ENCODE measurements at places on chromosomes 16 and 17. TPM values are rescaled to one million over a fixed set of nuclear protein-coding genes. Genes with fewer than 3 reads are reported as not detected.

TEX14 gene
- total RNA-seq = 0.30 TPM

DNA sequence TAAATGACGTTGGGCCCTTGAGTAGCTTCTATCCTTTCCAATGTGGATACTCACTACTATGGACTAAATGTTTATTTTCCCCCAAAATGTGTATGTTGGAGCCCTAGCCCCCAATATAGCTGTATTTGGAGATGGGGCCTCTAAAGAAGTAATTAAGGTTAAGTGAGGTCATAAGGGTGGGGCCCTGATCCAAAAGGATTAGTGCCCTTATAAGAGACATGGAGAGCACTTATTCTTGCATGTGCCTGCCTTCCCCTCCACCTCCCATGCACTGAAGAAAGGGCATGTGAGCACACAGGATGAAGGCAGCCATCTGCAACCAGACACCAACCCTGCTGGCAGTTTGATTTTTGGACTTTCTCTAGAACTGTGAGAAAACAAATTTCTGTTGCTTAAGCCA is 115.7 kb upstream of the MED13 start:
- H3K27me3 ChIP-seq = no peaks in the 10 kb centered on the region
- H3K27ac ChIP-seq = no peak overlapping the region
- DNase-seq = no peak
- no peaks in the 10 kb centered on the region for H3K36me3 ChIP-seq
- H3K4me3 ChIP-seq = no peak overlapping the region
- no peaks in the 10 kb centered on the region for H3K4me1 ChIP-seq

DNA sequence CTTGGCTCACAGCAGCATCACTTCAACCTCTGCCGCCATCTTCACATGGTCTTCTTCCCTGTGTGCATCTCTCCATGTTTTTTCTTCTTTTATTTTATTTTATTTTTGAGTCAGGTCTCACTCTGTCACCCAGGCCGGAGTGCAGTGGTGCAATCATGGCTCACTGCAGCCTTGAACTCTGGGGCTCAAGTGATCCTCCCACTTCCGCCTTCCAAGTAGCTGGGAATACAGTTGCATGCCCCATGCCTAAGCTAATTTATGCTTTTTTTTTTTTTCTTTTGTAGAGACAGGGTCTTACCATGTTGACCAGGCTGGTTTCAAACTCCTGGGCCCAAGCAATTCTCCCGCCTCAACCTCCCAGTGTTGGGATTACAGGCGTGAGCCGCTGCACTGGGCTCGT is 1.9 kb downstream of the NUDT7 start:
- no peak overlapping the region for H3K4me3 ChIP-seq
- no peaks in the 10 kb centered on the region for H3K27me3 ChIP-seq

- H3K27me3 ChIP-seq = peaks cover 31% of the 10 kb centered on the region
- DNase-seq = no peak
- H3K27ac ChIP-seq = no peak overlapping the region
- H3K4me3 ChIP-seq = no peak overlapping the region
- H3K4me1 ChIP-seq = no peaks in the 10 kb centered on the region
Observed at GRCh38 chr16:86343027-86343795, 167.1 kb upstream of the FOXF1 start.

All from activated naive CD8-positive, alpha-beta T cell treated with anti-CD3 and anti-CD28 coated beads, Interleukin-2, amount 10 ng/mL, durations not matched to agents 7 days and 5 days (primary cell).